ENCODE measurements at places on chromosomes 3 and 15. TPM values are rescaled to one million over a fixed set of nuclear protein-coding genes. Genes with fewer than 3 reads are reported as not detected.

The IMPG2 gene
- total RNA-seq: 0.04 TPM

The SKOR1 gene
- 0.11 TPM for total RNA-seq

The GRM7 gene
- 0.14 TPM for total RNA-seq

The ST8SIA2 gene
- 11.8 TPM for total RNA-seq

The GATA2 gene
- total RNA-seq: 3.9 TPM

The IFT80 gene
- 28.1 TPM for total RNA-seq

The CAMP gene
- not detected for total RNA-seq

The SERPINI1 gene
- total RNA-seq: 6.5 TPM

The LYZL4 gene
- total RNA-seq: not detected

The KAT2B gene
- total RNA-seq: 0.78 TPM

The ABHD6 gene
- 6.2 TPM for total RNA-seq

The MUSTN1 gene
- total RNA-seq: 0.63 TPM

The TRA2B gene
- total RNA-seq: 204 TPM

The PEX5L gene
- 1.9 TPM for total RNA-seq

The ELL3 gene
- 14.7 TPM for total RNA-seq

The CHMP2B gene
- total RNA-seq: 31.2 TPM

The DCLK3 gene
- 0.37 TPM for total RNA-seq

The C3orf33 gene
- 2.9 TPM for total RNA-seq

The ECE2 gene
- not detected for total RNA-seq

The LRRC34 gene
- total RNA-seq: 8.5 TPM

The MAP2K5 gene
- 6.3 TPM for total RNA-seq

The DYNLT2B gene
- total RNA-seq: 5.8 TPM

The FMN1 gene
- 1.7 TPM for total RNA-seq

The CKMT1A gene
- total RNA-seq: 26.1 TPM

The KLHL40 gene
- total RNA-seq: not detected

The TEX55 gene
- total RNA-seq: not detected

The TMC3 gene
- total RNA-seq: not detected

The ANKRD34C gene
- total RNA-seq: not detected

The ARPP21 gene
- not detected for total RNA-seq

The FANCD2OS gene
- not detected for total RNA-seq

The C3orf85 gene
- total RNA-seq: not detected

The CNOT10 gene
- total RNA-seq: 35.7 TPM

The TM4SF18 gene
- 2.6 TPM for total RNA-seq

The ZWILCH gene
- total RNA-seq: 57.8 TPM

The FBXW12 gene
- total RNA-seq: 0.07 TPM

The PAK2 gene
- 32.0 TPM for total RNA-seq

The CFAP100 gene
- total RNA-seq: 1.5 TPM

The TTLL13 gene
- 0.07 TPM for total RNA-seq

The ALCAM gene
- 35.2 TPM for total RNA-seq

The CFAP91 gene
- 1.8 TPM for total RNA-seq

The LINGO1 gene
- total RNA-seq: 11.9 TPM

The CCDC13 gene
- total RNA-seq: 0.48 TPM

The OCA2 gene
- total RNA-seq: 0.37 TPM

The SETD5 gene
- total RNA-seq: 99.8 TPM

The NMB gene
- 19.4 TPM for total RNA-seq

The NFKBIZ gene
- 3.2 TPM for total RNA-seq

The CAMK2N2 gene
- total RNA-seq: 1.5 TPM

The KNG1 gene
- not detected for total RNA-seq

The SUCNR1 gene
- not detected for total RNA-seq

The ATP2C1 gene
- 39.4 TPM for total RNA-seq

The HPS3 gene
- 0.15 TPM for total RNA-seq
